ENCODE measurements at places on chromosomes 7 and 10.
A peak's percentile ranks its signal among the peaks of the same experiment; 100 is the strongest.

GRCh38 chr7:91396-92175 is 100.8 kb upstream of the FAM20C start:
- DNase-seq: no peak

- no peak for DNase-seq
Observed at GRCh38 chr10:593901-594457, 95.5 kb downstream of the DIP2C start.

DNA sequence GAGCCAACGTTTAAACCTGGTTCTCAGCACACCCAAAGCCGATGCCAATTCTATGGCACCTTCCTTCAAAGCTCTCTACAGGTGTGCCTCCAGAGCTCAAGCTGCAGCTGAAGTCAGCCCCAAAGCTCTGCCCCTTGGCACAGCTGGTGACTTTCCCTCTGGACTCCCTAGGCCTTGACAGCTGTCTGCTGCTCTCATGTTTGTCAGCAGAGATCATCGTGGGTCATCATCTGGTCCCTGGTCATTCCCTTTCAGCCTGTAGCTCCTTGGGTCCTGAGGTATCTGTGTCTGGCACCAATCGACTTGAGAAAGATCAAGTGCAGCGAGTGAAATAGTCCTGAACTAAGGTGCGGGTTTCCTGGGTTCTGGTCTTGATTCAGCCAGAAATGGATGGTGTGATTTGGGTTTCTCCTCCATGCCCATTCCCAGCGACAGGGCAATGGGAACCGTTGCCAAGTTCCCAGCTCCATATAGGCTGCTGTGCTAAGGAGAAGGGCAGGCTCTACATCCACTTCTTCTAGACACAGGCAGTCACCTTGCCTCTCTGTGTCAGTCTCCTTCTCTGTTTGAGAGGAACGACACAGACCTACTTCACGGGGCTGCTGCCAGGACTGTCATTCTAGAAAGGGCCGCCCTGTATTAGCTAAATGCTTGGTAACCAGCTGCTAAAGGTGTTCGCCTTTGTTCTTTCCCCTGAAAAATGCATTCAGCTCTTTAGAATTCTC is 3.6 kb downstream of the PKD1L1 start:
- no peak for DNase-seq

GRCh38 chr10:93224005-93224779 is 150.5 kb downstream of the CYP26A1 start:
- peak; percentile 11 for DNase-seq

DNA sequence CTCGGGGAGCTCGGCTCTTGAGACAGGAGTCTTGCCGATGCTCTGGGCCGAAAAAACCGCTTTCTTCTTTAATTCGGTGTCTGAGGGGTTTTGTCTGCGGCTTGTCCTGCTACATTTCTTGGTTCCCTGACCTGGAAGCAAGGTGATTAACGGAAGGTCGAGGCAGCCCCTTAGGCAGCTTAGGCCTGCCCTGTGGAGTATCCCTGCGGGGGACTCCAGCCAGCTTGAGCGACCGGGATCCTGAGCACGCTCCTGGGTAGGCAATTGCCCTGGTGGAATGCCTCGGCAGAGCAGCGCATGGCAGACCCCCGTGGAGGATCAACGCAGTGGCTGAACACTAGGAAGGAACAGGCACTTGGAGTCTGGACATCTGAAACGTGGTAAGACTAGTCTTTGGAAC is 30.5 kb upstream of the GHITM start:
- DNase-seq: no peak

DNA sequence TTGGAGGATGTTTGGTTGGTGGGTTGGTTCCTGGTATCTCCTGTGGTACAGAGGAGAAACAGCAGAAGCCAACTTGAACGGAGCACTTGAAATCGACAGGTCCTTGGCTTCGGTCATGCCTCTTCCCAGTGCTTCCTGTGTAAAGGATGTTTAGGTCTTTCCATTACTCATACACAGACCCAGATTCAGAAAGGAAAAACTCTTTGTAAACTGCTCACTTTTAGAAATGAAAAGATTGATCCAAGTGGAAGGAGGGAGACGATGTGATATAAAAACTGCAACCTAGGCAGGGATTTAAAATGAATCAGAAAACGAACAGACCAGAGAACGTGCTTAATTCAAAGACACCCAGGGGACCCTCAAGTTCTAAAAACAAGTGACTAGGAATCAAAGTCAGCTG is 338.4 kb downstream of the GALNT17 start:
- no peak for DNase-seq

DNA sequence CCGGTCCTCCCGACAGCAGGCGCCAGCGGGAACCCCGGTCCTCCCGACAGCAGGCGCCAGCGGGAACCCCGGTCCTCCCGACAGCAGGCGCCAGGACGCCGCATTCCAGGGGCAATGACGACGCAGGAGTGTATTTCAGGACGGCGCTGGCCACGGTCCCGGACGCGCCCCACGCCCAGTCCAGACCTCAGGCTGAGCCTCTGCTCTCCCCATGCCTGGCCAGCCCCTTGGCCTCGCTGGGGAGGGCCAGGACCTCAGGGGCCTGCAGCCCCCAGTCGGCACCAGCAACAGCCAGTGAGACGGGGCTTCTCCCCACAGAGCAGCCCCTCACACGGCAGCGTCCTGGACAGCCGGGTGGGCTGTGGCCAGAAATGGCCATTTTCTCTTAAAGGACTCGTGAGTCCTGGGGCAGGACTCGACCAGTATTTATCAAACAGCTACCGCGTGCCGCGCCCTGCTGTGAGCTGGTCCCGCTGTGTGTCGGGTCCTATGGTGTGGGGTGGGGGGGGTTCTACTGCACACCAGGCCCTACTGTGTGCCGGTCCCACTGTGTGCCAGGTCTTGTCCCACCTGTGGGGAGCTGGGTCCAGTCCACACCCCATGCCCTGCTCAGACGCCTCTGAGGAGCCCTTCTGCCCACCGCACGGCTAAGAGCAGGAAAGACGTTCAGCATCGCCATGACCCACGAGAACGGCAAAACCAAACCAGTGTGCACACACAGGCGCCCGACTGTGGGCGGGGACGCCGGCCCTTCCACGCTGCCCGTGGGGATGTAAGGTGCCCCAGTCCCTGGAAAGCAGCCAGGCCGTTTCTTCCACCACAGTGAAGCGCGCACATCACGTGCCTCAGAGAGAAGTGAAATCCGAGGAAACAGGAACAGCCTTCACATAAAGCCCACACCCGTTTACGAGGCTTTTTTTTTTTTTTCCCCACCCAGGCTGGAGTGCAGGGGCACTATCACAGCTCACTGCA is 33.3 kb downstream of the GET4 start:
- peak; percentile 62 for DNase-seq

DNA sequence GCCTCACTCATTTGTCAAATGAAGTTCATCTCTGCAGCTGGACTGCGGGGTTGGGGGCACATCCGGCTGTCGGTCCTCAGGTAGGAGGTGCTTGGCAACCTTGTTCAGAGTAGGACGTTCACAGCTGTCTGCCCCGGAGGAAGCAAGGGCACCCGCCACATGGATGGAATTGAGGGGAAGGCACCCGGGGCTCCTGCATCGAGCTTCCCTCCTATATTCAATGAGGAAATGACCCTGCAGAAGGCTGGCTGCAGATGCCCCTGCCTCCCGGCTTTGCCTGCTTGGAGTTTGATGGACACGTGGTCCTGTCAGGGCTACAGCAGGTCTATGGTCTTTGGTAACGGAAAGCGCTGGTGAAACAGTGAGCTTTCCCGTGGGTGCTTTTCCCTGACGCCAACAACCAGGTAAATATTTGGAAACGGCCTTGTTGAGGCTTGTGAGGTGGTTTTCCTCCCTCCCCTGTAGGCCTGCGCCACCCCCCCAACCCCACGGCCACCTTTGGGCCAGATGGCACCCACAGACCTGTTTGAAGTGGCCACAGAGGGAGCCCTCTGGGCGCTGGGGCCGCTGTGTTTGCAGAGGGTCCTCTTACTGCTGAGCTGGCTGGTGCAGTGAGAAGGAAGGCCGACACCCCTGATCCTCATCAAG is 32.9 kb downstream of the HTRA1 start:
- no peak for DNase-seq

DNA sequence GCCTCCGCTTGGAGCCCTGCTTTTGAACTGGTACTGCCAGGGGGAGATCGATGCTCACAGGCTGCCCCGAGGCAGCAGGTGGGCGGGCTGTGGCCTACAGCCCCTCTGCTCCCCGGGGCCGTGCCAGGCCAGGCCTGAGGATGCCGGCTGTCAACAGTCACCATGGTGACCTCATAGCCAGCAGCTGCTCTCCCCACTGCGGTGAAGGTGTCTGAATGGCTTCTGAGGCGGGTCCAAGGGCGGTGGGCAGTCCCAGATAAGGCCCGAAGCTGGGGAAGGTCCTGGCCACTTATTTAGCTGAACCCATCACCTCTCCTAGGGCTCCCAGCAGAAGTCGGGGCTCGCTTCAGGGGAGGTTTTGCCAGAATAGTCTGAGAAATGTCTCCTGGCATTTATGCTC is 179.3 kb downstream of the ARHGAP12 start:
- DNase-seq: no peak

DNA sequence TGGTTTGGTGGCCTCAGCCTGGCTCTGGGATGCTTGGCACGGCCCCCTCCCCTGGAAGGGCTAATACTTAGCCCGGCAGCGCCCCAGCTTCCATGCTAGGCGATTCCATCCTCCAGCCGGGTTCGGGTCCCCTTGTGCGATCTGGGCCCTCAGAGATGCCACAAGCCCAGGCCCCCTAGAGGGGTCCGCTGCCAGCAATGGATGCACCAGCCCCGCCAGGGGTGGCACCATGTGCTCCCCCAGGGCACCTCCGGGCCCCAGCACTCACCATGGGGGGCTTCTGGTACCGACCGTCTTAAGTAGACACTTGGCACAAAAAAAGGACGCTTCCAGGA is 125.7 kb upstream of the KCTD7 start:
- no peak for DNase-seq

DNA sequence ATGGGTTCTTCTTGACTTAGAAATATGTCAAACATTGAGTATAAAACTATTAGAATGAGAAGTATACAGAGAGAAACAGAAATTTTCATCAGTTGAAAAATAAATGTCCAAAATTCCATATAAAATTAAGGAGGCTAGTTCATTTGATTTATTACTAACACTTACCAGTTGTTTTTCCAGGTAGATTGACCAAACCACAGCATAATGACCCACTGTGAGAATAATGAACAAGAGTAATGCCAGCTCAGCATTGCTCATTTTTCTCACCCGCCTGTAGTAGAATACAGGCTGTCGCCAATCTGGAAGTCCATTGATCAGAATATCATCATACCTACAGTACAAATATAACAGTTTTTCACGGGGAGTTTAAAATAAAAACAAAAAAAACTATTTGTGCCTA is 82.9 kb downstream of the DNAJC1 start:
- no peak for DNase-seq

DNA sequence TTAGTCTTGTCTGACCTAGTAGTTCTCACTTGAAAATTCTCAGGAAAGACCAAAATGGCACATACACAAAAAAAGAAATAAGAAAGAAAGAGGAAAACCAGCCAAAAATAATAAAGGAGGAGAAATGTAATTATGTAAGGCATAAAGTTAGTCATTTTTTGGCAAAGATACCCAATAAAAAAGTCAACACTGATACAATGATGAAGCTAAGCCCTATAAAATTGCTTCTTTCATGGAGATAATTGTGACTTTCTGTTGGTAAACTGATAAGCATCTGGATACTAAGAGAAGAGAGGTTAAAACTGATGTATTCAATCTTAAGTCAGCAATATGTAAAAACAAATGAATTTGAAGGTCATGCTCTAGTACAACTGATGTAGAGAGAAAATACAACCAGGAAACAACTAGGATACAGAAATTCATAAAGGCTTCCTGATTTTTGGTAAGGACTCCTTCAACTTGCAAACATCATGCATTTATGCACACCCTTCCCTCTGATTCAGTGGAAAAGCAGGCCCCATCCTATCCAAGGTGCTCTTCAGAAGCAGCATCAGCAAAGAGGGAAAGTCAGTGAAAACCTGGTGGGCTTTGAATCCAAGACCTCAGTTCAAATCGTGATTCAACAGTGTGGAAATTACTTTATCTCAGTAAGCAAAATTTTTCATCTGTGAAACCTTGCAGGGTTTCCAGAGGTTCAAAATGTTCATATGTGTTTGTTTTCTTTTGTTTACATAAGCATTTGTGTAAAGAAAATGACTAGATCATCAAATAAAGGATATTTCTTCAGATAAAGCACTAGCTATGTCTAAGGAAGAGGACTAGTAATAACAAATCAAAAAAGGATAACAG is 32.6 kb downstream of the IMMP2L start:
- no peak for DNase-seq

- peak; percentile 86 for DNase-seq
Observed at GRCh38 chr10:110207011-110207804, at the start of gene MXI1. Gene MXI1 (plus strand): TSS chr10:110207605. CDS start chr10:110207809, 204 bp downstream.

DNA sequence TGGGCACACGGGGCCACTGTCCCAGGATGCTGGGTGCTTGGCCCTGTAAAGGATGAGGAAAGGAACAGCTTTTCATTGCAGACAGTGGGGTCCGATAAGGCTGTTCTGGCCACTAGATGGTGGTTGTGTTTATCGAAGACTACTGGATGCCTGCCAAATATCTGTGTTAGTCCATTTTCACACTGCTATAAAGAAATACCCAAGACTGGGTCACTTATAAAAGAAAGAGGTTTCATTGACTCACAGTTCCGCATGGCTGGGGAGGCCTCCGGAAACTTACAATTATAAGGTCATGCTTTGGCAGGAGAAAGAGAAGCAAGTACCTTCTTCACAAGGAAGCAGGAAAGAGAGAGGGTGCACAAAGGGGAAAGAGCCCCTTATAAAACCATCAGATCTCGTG is 32.2 kb upstream of the GARS1 start:
- peak; percentile 76 for DNase-seq

- no peak for DNase-seq
Observed at GRCh38 chr7:81402227-81402626, 367.6 kb downstream of the HGF start.

DNA sequence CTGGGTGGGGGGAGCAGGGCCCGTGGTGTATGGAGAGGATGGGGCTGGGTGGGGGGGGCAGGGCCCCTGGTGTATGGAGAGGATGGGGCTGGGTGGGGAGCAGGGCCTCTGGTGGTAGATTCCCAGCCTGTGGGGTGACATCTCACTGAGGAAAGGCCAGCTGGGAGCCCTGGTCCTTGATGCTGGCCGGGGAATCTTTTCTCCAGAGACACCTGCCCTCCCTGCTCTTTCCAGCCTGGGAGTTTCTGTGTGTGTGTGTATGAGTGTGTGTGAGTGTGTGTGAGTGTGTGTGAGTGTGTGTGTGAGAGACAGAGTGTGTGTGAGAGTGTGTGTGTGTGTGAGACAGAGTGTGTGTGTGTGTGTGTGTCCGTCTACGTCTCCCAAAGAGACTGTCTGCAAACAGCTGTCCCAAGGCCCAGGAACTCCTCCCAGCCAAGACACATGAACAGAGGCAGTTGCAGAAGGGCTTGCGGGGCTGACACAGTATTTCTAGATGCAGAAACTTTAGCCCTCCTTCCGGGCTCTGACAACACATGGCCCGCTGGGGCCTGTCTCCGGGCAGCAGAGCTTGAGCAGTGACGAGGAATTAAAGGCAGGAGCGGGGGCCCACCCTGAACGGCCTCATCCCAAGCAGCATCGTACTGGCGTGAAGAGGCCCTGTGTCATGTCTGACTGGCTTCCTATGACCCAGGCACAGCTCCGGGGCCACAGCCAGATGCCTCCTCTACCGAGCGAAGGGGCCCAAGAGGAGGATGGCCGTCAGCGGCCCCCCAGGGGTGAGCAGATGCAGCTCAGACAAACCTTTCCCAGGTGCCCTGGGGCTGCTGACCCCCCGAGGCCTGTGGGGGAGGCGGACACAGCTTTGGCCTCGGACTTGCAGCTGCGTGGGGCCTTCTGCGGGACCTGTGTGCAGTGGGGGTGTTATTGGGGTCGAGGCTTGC is 24.3 kb downstream of the FAM20C start:
- DNase-seq: no peak
